H9 (cell line): ENCODE measurements at places on chromosomes 5 and 9.

DNA sequence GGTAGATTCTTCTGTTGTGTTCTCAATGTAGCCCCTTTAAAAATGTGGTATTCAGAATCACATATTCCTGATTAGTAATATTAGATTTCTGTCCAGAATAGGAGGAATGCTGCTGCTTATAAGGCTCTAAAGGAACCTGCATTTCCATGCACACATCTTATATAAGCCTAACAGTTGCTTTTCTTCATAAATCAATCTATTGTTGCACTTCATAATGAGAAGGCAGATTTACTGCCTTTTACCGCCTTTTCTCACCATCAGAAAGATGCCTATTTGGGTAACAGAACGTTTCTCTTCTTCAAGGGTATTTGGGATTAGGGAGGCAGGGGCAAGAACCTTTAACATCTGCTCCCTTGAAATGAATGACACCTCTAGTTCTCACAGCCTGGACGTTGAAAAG, 243.4 kb downstream of the MLLT3 start:
- no peak for DNase-seq

DNA sequence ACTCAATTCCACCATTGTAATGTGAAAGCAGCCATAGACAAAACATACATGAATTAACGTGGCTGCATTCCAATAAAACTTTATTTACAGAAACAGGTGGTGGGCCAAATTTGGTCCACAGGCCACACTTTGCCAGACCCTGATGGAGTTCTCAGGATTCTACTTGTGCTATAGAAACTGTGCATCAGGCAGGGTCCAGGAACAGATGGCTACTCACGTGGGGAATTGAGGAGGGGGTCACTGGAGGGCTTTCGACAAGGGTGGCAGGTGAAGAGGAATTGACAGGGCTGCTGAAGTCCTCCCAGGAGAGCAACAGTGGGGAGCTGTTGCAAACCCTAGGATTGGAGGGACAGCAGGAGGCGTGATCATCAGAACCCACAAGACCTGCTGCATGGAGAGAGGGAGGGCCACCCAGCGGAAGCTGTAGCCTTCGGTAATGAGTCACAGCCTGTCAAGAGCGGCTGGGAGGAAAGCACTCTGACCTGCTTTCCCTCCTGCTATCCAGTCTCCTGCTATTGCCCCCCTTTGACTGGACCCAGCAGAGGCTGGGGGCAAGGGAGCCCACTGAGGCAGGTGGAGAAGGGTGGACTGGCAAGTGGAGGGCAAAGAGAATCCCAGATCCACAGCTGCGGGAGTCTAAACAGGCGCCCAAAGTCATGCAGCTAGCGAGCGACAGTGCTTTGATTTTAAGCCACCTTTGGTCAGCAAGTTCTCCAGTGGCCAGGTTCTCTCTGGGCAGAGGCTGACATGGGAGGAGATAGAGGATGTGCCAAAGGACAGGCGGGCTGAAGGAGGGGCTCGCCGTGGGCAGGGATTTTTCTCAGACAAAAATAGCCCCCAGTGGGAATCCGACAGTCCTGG, 138.3 kb upstream of the SMIM23 start:
- DNase-seq = peak; percentile 69

DNA sequence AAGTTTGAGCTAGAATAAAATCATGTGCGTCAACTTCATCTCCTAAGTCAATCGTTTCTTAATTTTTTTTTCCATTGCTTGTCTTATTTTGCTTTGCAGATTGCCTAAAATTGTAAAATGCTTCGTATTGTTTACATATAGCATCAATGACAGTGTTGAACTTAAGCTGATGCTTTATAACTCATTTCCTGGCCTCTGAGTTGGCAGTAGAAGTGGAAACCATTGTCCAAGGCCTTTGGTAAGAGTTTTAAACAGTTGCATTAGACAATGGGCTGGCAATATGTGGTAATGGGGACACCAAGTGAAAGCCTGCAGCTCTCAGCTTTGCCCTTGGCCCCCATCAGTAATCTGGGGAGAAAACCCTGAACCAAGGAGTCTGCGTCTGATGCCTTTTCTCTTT, 154.8 kb upstream of the GAS1 start:
- DNase-seq = no peak

GRCh38 chr5:100469767-100470166, 65.4 kb upstream of the FAM174A start:
- no peak for DNase-seq
